ENCODE measurements at places on chromosomes 7 and 10.
A peak's percentile ranks its signal among the peaks of the same experiment; 100 is the strongest.

DNA sequence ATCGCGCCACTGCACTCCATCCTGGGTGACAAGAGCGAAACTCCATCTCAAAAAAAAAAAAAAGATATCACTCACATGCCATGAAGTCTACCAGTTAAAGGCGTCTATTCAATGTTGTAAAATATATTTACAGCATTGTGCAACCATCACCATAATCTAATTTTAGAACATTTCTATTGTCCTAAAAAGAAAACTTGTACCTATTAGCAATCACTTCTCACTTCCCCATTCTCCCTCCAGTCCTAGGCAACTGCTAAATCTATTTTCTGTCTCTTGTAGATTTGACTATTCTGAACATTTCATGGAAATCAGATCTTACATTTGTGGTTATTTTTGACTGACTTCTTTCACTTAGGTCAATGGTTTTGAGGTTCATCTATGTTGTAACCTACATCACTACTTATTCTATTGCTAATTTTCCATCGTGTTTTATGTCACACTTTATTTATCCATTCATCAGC is 25.2 kb upstream of the OTUD1 start:
- DNase-seq = peak; percentile 96

DNA sequence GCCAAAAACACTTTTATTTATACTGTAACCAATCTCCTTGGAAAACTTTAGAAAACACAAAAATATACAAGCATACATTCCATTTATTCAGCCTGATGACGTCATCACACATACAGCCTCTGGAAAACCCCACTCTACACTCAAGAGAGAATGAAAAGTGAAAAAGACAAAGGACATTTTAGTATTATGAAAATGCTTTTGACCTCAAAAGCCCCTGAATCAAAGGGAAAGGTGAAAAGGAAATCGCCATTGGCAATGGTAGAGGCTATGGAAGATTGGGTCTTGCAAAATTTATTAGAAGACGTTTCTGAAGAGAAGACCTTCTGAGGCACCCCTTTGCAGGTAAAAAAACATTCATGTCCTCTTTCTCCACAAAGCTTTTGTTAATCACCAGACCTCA is 82.9 kb upstream of the STRIP2 start:
- DNase-seq = peak; percentile 77

- peak; percentile 88 for DNase-seq
Observed at GRCh38 chr7:106285855-106286492, 1.2 kb upstream of the NAMPT start.

DNA sequence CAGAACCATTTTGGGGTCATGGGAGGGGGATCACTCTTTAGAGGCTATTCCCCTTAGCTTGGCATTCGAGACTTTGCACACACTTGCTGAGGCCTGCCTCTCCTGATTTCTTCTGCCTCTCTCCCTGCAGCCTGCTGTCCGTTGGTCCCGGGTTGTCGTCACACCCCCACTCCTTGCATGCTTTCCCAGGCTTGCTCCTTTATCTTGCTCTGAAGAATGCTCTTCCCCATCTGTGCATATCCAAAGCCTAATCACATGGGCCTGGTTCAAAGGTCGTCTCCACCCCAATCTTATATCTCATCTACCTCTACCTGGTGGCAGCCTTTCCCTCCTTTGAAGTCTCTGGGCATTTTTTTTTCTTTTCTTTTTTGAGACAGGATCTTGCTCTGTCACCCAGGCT is 24.3 kb upstream of the EMX2 start:
- DNase-seq = no peak

DNA sequence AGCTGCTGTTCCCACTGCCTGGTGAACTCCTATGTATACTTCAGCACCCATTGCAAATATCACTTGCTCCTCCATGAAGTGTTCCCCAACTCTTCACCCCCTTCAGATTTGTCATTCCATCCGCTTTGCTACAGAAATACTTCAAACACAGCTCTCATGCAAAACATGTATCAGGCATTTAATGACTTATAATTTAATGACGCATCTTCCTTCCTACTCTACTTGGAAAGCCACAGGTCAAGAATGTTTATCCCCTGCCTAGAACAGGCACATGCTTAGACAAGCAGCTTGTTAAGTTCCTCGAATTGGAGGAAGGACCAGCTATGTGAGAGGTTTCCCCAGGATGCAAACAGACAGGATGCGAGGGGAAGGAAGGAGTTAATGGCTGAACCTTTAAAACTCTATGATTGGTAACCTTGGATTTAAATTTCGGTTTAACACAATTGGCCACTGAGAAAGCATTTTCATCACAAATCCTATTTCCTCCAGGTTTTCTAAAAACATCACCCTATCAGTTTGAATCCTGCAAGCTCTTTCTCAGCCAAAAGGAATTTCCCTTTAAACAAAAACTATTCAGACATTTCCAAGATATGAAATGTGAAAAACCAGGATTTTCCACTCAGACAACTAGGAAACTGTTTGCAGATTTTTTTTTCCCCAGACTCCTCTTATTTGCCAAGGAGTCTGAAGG is 11.5 kb downstream of the CREB3L2 start:
- DNase-seq = no peak

DNA sequence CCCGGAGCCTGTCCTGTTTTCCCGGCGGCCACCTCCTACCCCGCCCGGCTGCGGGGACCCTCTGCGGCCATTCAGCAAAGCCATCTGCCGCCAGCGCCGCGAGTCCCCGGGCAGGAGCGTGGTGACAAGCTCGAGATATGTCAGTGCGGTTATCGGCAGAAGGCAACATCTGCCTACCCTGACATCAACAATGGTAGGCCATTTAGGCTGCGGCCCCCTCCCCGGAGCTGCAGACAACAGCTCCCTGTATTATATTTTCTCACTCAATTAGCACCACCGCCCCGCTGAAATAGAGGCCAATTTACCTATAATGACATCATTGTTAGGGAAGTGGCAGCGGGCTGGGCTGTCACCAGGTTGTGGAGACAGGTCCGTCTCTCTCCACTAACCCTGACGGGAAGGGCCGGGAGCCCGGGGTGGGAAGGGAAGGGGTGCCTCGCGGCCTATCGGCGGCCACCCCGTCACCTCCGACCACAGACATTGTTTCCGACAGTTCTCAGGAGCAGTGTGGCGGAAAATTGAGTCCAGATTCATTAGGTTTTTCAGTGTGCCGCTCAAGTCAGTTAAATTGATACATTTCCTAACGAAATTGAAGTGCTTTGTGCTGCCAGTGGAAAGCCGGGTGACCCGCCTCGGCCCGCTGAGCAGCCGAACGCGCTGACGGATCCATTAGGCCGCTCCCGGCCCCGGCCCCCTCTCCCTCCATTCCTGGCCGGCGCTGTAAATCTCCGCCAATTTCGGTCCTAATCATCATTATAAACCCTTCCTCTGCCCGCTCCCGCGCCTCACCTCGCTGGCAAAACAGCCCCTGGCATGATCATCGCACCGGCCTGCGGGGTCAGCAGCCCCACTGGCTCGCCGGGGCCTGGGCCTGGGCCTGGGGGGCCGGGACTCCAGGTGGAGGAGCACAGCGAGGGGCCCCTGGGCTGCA is 43.0 kb downstream of the UNCX start:
- DNase-seq = no peak

DNA sequence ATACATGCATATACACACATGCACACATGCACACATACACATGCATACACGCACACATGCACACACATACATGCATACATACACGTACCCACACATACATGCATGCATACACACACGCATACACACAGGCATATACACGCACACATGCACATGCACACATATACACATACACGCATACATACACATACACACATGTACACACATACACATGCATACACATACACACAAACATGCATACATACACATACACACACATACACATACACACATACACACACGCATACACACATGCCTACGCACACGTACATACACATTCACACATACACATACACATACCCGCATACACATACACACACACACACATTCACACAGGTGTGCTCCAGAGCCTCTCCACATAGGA is 81.0 kb upstream of the KMT2E start:
- DNase-seq = no peak

DNA sequence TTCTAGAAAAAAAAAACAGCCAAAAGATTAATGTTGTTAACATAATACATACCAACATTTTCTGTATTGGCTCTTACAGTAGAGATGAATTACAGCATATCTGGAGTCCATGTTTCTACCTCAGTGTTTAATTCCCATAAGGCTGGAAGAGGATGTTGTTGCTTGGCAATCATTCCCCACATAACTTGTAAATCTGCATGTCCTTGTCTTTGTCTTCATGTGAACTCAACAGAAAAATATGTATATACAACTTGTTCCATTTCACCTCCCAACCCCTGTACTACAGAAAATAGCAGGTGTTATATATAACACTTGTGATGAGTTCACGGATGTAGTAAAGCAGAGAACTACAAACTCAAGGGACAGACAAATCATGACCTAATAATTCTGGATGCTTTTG is 160.9 kb upstream of the SEMA3C start:
- no peak for DNase-seq

DNA sequence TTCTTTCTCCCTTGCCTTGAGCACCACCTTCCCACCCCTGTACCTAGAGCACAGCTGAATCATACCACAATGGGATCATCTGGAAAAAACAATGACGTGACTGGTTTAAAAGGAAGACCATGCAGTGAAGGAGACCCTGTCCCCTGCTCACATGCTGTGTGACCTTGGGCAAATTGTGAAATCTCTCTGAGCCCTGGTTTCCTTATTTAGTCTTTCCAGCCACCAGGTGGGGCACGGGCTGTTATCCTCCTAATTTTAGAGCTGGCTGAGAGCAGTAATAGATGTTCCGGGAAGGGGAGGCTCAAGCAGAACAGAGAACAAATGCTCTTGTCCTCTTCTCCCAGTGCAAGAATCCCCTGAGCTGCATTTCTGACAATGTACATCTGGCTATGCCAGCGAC is 198.3 kb downstream of the RPS24 start:
- no peak for DNase-seq

DNA sequence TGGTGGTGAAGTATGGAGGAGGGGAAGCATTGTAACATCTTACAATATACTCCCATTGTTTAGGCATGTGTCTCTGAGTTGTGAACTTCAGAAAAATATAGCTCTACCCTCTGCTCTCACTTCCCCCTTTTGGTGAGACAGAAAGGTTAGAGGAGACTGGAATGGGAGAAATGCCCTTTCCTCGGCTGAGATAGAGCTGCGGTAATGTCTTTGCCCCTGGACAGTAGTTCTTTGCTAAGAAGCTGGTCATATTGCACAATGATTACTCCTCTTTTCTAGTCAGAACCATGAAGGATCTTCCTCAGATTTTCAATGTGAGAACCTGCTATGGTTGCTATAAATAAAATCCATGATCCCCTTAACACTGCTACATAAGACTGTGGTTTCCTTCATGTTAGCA is 171.0 kb downstream of the SEM1 start:
- peak; percentile 44 for DNase-seq

GRCh38 chr10:123154711-123155505 is 706 bp downstream of the BUB3 start:
- peak; percentile 55 for DNase-seq

GRCh38 chr7:13541326-13541725 is 448.1 kb downstream of the ETV1 start:
- DNase-seq = no peak

GRCh38 chr10:101354328-101355071 is 535 bp downstream of the BTRC start:
- peak; percentile 44 for DNase-seq

GRCh38 chr10:86524225-86524962 is 2.8 kb upstream of the WAPL start:
- no peak for DNase-seq

DNA sequence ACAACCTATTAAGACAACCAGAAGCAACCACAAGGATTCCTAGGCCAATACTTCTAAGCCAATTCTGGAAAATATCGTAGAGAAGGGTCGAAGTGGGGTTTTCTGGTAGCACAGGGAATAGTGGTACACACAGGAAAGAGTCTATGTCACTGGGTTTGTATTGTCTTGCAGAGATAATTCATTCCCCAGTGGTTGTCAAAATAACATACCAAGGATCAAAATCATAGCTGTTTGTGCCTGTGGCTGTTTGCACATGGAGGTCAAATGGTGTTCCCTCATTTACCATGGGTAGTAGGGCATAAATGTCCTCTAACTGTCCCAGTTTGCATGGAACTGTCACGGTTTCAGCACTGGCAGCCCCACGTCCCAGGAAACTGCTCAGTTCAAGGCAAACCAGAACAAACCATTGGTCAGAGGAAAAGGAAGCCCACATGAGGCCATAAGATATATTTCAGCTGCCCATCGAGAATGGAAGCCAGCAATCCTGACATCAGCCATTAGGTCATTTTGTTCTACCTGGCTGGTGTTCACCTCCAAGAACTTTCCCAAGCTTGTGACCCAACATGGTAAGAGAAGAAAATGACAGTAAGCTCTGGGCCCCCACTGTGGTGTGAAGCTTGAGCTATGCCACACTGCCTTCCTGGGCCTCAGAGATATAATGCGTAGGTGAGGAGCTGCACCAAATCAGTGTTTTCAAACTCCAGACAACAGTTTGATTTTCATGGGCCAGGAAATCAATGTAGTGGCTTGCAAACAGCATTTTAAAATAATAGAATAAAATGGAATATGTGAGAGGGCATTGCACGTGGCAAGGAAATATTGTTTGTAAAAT is 53.9 kb upstream of the NFE2L3 start:
- DNase-seq = no peak

- no peak for DNase-seq
Observed at GRCh38 chr10:25451401-25451800, 276.6 kb downstream of the GPR158 start.

DNA sequence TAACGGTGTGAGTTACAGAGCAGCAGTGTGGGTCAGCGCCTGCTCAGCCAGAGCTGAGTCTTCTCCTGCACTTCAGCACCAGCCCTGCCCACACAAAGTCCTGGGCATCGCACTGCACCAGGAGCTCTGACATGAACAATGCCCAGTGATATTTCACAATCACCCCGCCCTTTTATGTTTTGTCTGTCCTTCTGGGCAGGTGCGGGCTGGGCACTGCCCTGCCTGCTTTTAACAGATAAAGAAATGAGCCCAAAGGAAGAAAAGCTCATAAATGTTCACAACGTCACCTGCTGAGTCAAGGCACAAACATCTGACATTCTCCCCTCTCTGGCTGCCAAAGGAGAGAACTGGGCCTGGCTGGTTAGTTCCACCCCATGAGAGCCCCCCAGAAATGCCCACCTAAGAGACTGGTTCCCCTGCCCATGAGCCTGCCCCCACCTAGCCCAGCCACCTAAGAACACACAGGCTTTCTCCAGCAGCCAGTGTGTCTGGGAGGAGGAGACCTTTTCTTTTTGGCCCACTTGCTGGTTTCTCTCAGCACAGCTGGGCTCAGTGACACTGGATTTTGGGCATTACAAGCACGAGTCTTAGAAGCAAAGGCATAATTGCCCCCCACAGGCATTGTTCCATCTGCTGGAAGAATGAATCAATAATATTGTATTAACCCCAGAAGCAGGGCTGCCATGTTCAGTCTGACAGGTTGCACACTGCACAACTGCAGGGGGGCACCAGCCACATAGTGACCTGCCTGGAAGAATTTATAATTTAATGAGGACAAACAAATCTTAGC is 22.3 kb downstream of the CALML3 start:
- DNase-seq = no peak

GRCh38 chr7:121132940-121133339 is 144.4 kb downstream of the CPED1 start:
- DNase-seq = no peak

Data from suppressor macrophage treated with lipopolysaccharide for 1 hour (primary cell).